Nucleus accumbens (tissue), 56 donors: ENCODE measurements at places on chromosomes 16 and 17.

GRCh38 chr17:17888821-17889220 is 52.0 kb upstream of the SREBF1 start:
- DNase-seq: no peak

DNA sequence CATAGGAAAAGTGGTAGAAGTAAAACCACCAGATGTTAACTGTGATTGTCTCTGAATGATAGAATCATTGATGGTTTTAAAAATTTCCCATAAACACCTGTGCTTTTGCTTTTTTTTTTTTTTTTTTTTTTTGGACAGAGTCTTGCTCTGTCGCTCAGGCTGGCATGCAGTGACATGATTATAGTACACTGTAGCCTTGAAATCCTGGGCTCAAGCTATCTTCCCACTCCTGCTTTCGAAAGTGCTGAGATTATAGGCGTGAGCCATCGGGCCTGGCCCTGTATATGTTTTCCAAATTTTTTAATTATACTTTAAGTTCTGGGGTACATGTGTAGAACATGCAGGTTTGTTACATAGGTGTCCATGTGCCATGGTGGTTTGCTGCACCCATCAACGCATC is 80.5 kb downstream of the NF1 start:
- DNase-seq: no peak

GRCh38 chr17:9878786-9879525 is 26.1 kb downstream of the RCVRN start:
- no peak for DNase-seq

DNA sequence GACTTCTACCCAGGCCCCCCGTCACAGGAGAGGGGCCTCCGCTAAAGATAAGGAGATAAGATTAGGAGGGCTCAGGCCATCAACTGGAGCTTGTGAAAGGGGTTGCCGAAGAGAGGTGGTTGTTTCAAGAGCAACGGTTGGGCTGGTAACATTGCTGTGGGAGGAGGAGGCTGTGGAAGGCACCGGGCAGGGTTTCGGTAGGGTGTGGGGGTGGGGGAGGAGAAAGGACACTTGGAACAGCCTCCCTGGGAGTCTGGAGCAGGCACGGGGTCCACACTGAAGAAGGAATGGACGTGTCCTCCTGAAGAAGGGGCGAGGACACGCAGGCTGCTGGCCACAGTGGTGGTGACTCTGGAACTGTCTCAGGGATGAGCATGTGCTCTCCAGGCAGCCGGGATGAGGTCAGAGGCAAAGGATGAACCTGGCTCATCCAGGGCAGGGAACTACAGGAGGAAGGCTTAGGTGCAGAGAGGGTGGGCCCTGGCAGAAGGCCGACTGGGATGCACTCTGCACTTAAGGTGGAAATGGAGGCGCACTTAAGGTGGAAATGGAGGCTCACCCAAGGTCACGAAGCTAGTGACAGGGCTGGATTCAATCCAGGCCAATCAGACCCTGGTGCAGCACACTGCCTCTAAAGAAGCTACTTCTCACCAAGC is 1.2 kb upstream of the EPX start:
- no peak for DNase-seq

DNA sequence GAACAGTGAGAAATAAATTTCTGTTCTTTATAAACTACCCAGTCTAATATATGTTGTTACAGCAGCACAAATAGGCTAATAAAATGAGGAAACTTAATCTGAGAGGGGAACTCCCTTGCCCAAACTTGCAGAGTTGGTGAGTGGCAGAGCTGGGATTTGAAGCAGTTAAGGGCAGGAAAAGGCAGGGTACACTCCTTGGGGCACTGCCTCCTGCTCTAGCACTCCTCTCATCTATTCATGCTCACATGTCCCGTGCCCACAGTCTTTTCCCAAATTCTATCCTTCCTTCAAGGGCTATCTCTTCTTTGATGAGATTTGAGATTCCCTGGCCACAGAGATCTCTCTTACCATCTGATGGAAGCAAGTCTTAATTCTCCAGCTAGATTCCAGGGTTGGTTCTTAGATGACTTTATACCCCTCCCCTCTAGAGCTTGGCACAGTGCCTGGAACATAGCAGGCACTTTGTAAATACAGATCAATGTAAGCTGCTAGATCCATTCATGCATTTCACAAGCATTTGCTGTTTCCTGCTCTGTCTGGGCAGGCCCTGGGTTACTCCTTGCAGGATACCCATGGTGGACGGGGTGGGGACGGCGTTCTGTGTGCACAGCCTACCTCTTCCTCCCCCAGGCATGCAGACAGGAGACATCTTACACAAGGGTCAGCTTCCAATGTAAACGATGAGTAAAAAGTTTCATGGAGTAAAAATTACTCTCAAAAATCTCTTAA is 39.2 kb upstream of the ABCC12 start:
- no peak for DNase-seq

- no peak for DNase-seq
These were observed 48.5 kb downstream of the RBFOX3 start for GRCh38 chr17:79562192-79562930.

DNA sequence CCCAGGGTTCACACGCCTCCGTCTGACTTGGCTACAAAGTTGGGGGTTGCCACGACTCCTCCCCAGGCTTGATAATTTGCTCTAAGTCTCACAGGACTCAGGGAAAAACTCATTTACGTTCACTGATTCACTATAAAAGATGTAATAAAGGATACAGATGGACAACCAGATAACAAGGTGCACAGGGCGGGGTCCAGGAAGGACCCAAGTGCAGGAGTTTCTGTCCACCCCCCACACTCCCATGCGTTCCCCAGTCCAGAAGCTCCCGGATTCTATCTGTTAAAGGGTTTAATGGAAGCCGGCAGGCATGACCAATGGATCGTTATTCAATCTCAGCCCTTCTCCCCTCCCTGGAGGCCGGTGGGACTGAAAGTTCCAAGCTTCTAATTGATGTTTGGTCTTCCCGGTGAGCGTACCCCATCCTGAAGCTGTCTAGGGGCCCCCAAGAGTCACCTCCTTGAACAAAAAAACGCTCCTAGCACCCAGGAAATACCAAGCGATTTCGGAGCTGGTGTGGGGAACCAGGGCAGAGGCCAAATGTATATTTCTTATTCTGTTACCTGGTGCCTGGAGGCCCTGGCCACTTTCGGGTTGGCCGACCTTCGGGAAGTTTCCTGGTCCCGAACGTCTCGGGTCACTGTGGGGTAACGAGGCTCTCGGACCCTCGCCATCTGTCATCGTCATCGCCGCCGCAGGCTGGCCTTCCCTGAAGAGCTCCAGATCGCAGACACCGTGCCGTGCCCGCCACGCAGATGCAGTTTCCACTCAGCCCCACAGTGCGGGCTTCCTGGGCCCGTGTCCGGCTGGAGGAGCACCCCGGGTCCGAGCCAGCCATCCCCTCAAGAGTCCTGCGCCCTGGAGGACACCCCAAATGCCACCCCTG is 13.5 kb upstream of the METRNL start:
- no peak for DNase-seq

- no peak for DNase-seq
These were observed 13.9 kb upstream of the RNF213 start for GRCh38 chr17:80246726-80247125.
